ENCODE measurements at places on chromosomes 12 and 14.

GRCh38 chr14:69643430-69644200 lies 32.2 kb downstream of the SUSD6 start:
- peak; percentile 38 for DNase-seq

DNA sequence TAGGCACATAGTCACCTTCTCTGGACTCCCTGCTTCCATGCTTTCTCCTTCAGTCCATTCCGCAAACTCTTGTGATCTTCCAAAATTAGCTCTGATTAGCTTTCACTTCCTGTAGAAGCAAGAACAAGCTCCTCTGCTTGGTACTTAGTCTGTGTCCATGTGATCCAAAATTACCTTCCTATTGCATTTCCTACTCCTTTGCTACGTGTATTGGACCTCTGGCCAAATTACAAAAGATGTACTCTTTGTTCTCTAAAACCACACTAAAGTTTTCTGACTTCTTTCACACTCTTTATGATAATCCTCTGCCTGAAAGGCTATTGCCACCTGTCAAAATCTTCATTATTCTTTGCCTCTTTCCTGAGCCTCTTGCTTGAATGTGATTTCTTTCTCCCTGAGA lies 786 bp upstream of the TSFM start:
- DNase-seq = no peak

DNA sequence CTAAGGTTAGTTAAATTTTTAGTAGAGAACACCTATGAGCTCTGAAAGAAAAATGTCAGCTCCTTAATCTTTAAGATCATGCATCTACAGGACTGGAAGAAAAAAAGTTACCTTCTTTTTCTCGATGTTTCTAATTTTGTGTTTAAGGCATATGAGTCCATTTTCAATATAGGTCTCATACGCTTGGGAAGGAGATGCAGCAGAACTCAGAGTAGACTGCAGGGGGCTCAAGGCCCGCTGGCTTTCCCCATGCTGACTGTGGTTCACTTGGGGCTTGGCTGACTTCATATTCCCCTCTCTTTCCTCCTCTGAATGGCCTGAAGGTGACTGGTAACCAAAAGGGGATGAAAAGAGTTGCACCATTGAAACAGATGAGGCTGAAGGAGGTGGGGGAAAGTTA lies 1.5 kb downstream of the CAPRIN2 start:
- DNase-seq = peak; percentile 62

- no peak for DNase-seq
Measured at GRCh38 chr12:8638951-8639350, 23.7 kb downstream of the MFAP5 start.

- DNase-seq = no peak
Measured at GRCh38 chr12:92859650-92860386, 69.3 kb downstream of the EEA1 start.
